ENCODE measurements at places on chromosomes 3 and 15.

DNA sequence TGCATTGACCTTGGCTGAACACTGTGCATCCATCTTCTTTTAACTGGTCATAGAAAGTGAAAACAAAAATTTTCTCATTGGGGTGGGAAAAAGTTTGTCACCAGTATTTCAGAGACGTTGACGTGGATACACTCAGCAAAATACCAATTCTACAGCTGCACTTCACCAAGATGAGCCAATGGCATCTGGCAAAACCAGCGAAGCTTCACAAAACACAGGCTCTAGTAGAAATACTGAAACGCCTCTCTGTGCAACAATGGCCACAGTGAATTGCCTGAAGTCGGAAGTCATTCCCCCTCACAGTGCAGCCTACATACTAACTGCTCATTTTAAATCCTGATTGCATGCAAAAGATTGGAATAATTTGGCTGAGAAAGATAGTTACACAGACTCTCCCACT, 17.0 kb downstream of the PCYT1A start:
- DNase-seq, result no peak

GRCh38 chr3:100830931-100831330, 121.6 kb downstream of the TFG start:
- no peak for DNase-seq

DNA sequence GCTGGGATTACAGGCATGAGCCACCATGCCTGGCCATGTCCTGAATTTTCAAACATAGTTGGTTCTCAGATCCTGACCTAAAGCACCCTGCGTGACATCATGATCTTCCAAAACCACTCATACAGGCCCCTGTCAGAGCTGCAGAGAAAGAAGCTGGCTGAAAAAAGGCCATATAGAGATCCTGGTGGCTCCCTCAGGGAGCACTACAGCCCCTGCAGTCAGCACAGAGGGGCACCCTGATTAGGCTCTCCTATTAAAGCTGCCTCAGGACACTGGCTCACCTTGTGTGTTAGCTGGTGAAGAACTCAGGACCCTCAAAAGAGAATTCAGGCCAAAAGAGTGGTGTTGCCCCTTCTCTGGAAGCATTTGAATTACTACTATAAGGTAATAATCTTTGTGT, 249.7 kb upstream of the MCTP2 start:
- DNase-seq, result no peak

DNA sequence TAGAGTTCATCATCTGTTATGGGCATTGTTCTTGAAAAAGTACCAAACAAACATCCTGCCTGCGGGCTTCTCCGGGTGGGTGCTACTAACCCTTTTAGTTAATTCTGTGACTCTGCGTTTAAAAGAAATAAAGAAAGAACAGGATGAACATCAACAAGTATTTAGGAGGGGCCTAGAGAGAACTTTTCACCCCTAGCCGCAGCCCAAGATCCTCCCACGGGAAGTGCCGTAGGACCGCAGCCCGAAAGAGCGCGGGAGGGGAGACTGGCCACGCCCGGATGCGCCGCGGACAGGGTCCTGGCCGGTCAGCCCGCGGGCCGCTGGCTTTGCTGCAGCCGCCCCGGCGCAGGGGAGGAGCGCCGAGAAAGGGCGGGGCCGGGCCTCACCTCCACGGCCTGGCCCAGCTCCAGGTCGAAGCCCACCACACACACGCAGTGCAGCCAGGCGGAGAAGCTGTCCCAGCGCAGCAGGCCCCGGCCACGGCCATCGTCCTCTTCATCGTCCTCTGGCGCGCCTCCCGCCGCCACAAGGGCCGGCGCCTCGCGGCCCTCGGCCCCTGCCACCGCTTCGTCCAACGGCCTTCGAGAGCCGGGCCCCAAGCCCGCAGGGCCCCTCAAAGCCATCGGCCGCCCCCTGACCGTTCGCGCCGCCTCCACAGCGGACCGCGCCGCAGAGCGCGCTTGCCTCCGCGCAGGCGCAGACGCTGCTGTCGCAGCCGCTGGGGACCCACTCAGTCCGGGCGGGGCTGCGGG, at the start of gene DENND6A:
Gene DENND6A, minus strand, starts transcription at position 682 of the 752 bp plus-strand sequence. Its CDS starts 59 bp downstream, at position 623.
- peak; percentile 91 for DNase-seq

- DNase-seq, result peak; percentile 54
These were observed 636 bp downstream of the TBC1D21 start for GRCh38 chr15:73873889-73874511.

DNA sequence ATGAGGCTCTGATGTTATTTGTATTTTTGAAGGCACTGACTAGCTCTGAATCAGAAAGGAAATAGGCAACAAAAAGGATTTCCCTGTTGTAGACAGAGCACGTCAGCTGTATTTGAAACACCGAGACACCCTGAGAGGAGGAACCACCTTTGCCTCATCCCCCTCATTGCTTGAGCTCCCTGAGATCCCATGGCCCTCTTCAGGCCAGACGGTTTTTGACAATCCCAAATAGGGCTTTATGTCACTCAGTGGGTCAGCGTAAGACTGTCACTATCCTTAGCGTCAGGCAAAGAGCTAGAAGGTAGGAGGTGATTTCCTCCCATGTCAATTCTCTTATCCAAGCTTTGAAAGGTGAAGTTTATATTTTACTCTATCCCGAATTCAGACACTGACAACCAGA, 254.3 kb downstream of the ZNF621 start:
- DNase-seq, result no peak

DNA sequence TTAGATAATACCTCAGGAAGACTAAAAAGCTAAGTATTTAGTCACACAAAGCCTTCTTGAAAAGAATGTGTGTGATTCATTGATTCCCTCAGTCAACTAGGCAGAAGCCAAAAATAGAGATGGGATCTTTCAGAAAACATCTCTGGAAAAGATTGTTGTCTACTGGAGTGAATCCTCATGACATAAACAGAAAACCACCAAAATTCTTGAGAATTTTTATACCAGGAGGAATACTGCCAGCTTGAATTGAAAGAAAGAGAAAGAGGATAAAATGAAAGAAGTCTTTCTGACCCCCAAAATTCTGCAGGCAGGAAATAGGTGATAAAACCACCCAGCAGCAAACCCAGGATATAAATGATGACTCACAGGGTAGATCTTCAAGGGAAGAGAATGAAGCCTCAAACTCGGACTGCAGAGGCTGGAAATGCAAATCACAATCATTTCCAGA, 363.1 kb upstream of the PLSCR5 start:
- DNase-seq, result peak; percentile 94

- DNase-seq, result peak; percentile 76
These were observed 966 bp upstream of the PKM start for GRCh38 chr15:72231833-72232478.

DNA sequence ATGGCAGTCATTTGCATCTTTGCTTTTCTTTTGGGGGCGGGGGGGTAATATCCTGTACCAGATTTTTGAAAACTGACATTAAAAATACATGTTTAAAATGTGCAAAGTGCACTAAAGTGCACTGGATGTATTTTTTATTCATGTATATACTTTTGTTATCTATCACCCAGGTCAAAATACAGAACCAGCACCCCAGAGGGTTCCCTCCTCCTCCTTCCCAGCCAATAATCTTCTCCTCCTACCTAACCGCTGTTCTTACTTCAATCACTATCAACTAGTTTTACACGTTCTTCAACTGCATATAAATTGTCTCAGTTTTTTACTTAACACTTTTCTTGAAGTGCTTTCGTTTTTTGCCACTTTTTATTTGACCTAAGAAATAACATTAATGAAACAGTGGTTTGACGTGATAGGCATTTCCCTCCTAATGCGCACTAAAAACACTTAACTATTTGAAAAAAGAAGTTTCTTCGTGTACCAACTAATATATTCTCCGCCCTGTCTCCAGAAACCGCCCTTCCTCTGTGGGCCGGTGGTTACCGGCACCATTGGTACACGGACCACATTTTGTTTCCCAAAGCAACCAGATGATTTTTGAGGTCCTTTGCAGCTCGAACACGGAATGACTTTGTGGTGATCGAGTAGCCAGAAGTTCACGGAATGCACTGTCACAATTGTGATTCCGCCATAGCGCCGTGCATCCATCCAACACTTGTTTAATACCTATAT, 836 bp upstream of the AKAP13 start:
- DNase-seq, result no peak

GRCh38 chr3:23566499-23566898, 239.3 kb upstream of the UBE2E1 start:
- no peak for DNase-seq

DNA sequence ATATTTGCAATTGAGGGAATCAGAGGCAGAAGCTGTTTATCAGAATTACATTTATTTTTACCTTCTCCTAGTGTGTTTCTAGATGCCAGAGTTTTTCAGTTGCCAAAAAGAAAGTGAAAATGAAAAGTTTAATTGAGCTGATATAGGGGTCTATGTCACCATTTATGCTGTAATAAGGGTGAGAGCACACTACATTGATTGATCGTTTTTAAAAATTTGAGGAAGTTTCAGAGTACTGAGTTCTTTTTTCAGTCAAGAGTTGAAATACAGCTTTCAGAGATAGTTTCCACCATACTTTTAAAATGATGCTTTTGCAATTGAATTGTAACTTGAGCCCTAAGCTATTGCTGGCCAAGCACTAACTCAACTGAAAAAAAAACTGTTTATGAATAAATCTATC, 326.9 kb downstream of the UNC13C start:
- no peak for DNase-seq

All from HCEC 1CT (cell line).